Activated naive CD4-positive, alpha-beta T cell treated with anti-CD3 and anti-CD28 coated beads for 36 hours (primary cell): ENCODE measurements at places on chromosomes 3 and 15. TPM values are rescaled to one million over a fixed set of nuclear protein-coding genes. Genes with fewer than 3 reads are reported as not detected.

POMGNT2 gene
- total RNA-seq, result 8.0 TPM

LEO1 gene
- total RNA-seq, result 23.8 TPM

CFAP92 gene
- 0.32 TPM for total RNA-seq

NR2E3 gene
- not detected for total RNA-seq

CLRN1 gene
- not detected for total RNA-seq
